Left colon (tissue), 2 donors: ENCODE measurements at places on chromosomes 5 and 9. TPM values are rescaled to one million over a fixed set of nuclear protein-coding genes. Genes with fewer than 3 reads are reported as not detected.

The TNIP1 gene
- total RNA-seq: 200 TPM

The PCDHA9 gene
- 0.15 TPM for total RNA-seq

The TNFAIP8 gene
- total RNA-seq: 7.0 TPM

The GABRA1 gene
- not detected for total RNA-seq

The IQGAP2 gene
- total RNA-seq: 104 TPM
